ENCODE measurements at places on chromosomes 5 and 9. TPM values are rescaled to one million over a fixed set of nuclear protein-coding genes. Genes with fewer than 3 reads are reported as not detected.

The CCDC192 gene
- 2.7 TPM for total RNA-seq

The MTRR gene
- 53.5 TPM for total RNA-seq

GRCh38 chr9:4207123-4207875, 92.6 kb downstream of the GLIS3 start:
- no peak for DNase-seq

GRCh38 chr9:21580636-21581378, 98.7 kb upstream of the IFNE start:
- DNase-seq = no peak

GRCh38 chr9:137158625-137159024, 11.2 kb downstream of the LRRC26 start:
- DNase-seq = no peak

DNA sequence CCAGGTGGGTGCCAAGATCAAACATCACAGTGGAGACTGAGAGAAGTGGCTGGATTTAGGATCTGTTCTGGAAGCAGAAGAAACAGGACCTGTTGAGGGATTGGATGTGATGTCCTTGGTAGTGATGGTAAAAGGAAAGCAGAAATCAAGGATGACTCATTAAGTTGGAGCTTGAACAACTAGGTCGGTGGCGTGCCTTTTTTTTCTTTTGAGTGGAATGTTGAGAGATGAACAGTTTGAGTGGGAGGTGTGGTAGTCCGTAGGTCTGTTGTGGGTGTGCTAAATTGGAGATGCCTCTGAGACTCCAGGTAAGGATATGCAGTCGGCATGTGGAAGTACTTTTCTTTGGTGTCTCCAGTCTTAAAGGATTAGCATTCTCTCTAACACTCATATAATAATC, 92.1 kb upstream of the IL12B start:
- DNase-seq = no peak

DNA sequence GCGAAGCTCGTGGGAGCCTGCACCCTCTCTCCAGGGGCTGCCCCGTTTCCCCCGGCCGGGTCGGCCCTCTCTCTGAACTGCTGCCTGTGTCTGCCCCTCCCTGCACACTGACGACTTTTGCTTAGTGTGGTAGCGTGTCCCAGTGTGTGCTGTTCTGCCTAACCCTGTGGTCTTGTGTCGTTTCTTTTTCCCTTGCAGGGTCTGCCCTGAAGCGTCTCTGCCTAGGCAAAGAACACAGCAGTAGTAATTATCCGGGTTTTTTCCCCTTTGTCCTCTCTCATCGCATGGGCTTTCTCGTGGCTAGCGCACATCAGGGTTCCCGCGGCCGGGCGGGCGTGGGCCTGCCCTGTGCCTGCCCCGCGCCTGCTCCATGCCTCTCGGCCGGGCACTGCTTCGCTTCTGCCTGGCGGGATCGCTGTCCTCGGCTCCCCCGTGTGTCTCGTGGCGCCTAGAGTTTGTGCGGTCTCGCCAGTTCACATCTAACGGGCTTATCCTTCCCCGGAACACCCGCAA, 122.7 kb downstream of the WNK2 start:
- no peak for DNase-seq

DNA sequence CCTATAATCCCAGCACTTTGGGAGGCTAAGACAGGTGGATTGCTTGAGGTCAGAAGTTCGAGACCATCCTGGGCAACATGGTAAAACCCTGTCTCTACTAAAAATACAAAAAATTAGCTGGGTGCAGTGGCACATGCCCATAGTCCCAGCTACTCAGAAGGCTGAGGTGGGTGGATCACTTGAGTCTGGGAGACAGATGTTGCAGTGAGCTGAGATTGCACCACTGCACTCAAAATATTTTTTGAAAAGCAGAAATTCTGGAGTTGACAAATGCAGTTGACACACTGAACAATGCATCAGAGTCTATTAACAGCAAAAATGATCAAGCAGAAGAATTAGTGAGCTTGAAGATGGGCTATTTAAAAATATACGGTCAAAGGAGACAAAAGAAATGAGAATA, 35.5 kb downstream of the NDUFAF2 start:
- DNase-seq = no peak

- DNase-seq = no peak
These were observed 47.4 kb downstream of the C5orf15 start for GRCh38 chr5:133921069-133921468.

GRCh38 chr9:115498303-115498702, 380.3 kb upstream of the TNC start:
- DNase-seq = no peak

- DNase-seq = no peak
These were observed 77.9 kb downstream of the ANXA1 start for GRCh38 chr9:73229543-73229942.

DNA sequence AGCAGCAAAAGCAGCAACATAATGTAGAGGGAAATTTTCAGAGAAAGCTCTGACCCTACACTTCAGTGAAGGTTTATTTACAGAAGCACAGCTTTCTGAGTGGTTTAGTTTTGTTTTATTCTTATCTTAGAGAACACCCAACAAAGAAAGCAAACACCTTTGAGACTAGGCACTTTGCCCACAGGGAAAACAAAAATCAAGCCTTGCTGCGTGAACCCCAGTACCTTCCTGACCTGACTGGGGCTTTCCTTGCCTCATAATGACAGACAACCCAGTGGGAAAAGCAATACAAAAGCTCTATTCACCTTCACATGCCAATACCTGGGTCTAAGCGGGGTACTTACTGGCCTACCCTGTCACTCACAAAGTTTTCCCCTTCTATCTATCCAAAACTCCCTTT, 189.8 kb downstream of the HINT1 start:
- no peak for DNase-seq

GRCh38 chr5:180350711-180351465, 2.2 kb downstream of the GFPT2 start:
- no peak for DNase-seq

DNA sequence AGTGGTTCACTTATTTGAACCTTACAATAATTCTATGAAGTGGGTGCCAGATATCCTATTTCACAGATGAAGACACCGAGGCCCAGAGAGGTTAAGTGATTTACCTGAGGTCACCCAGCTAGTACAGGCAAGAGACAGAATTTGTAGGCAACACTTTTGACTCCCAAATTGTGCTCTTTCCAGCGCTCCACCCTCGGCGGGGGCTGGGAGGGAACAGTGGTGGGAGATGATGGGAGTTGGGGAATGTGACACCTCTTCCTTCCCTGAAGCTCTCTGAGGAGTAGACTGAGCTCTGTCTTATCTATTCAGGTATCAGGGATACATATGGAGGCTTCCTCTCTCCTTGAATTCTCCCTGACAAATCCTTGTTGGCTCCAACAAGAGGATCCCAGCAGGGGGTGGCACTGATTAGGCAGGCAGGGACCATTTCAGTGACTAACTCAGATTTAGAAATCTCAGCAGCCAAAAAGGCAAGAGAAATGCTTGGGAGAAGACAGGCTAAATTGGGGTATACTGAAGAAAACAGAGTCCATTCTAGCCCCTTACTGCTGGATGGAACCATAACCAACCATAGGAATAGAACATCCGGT, 95.8 kb upstream of the PANK3 start:
- DNase-seq = peak; percentile 39

DNA sequence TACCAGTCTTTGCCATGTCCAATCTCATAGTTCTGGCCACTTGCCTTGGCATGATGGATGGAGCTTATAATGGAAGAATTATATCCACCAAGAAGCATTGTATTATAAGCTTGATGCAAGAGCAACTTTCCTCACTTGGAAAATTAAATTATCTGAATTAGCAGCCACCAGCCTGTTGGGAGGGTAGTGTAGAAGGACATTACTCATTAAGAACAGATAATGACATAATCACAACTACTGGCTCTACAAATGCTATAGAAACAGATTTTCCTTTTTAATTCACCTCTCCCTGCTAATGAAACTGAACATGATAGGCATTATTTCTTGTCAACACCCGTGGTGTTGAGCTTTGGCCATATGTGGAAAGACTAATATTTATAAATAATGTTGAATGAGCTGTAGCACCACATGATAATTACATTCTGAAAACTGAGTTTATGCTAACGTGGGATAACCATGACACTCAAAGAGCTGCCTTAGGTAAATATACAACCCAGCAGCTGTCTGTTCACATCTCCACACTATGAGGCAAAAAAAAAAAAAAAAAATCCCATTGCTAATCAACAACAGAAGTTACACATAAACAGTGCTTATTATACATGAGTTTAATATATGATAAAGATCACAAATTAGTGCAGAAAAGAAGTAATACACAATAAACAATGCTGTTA, 48.1 kb upstream of the NR4A3 start:
- no peak for DNase-seq

- no peak for DNase-seq
These were observed 12.8 kb downstream of the FABP6 start for GRCh38 chr5:160242145-160242544.

- DNase-seq = no peak
These were observed 86.9 kb downstream of the NR6A1 start for GRCh38 chr9:124684169-124684568.

Data from neural progenitor cell (in vitro differentiated cells).